ENCODE measurements at places on chromosomes 3 and 15. TPM values are rescaled to one million over a fixed set of nuclear protein-coding genes. Genes with fewer than 3 reads are reported as not detected.

DNA sequence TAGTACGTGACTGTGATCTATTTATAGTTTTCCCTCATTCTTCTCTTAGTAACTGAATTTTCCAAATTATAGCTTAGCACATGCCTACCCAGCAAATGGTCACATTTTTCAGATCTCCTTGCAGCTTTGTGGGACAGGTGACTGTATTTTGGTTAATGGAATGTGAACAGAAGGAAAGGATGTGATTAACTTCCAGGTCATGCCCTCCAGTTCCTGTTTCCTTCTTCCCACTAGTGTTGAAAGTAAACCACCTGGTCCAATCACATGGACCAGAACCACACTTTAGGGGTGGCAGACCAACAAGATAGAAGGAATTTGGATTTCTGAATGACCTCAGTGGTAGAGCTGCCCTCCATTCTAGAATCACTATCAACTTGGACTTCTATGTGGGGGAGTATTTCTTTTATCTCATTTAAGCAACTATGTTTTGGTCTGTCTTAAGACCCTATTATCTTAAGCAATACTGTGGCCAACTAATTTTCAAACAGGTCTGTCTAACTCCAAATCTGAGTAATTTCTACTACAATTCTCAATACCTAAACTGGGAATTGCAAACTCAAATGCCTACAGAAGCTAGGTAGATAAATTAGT, 76.0 kb upstream of the TSC22D2 start:
- no peak for DNase-seq

DNA sequence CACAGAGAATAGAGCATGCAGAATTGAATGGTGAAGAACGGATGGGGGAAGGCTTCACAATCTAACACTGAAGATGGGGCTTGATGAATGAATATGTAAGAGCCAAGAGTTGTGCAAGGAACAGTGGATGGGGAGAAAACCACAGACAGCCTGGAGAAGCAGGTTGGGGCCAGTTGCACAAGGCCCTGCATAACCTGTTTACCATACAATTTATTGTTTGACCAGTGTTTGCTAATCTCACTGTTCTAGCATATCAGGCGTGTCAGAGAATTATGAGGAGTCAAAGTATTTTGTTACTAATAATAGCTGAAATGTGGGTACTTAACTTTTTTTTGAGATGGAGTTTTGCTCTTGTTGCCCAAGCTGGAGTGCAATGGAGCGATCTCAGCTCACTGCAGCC, 36.4 kb downstream of the LINS1 start:
- DNase-seq = no peak

Gene ANKRD63
- not detected for total RNA-seq

DNA sequence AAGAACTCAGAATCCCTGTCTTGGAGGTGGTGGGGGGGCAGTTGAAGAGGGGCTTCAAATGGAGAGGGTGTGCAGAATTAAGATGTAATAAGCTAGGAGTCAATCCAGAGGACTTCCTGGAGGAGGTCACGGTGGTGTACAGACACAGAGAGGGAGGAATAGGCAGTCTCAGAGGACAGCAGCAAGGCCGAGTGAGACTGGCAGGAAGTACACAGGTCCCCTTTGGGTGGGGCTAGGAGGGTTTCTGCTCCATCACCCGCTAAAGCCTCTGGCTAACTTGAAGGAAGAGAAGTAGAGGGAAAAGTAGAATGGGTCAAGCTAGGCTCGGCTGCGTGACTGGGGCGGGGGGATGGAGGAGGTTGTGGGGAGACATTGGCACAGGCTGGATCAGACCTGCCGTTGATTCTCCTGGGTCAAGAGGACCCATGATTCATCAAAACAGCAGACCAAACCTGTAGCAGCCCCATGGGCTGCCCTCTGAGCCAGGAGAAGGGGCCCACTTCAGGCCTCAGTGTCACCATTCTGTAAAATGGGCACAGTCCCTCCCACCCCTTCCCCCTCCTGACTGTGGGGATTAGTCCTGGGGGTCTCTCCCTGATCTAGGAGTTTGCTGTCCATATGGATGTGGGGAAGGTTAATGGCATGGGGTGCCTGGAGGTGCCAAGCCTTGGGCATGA, 16.9 kb downstream of the CSPG4 start:
- no peak for DNase-seq

- DNase-seq = no peak
These were observed 85.3 kb upstream of the SLC6A1 start for GRCh38 chr3:10907262-10907661.

GRCh38 chr15:44034933-44035624, 160.0 kb downstream of the FRMD5 start:
- DNase-seq = no peak
